Stimulated activated CD4-positive, alpha-beta T cell treated with anti-CD3 and anti-CD28 coated beads, Interleukin-15, amount 100 ng/mL, for 1 hour (primary cell): ENCODE measurements at places on chromosomes 6 and 20.

DNA sequence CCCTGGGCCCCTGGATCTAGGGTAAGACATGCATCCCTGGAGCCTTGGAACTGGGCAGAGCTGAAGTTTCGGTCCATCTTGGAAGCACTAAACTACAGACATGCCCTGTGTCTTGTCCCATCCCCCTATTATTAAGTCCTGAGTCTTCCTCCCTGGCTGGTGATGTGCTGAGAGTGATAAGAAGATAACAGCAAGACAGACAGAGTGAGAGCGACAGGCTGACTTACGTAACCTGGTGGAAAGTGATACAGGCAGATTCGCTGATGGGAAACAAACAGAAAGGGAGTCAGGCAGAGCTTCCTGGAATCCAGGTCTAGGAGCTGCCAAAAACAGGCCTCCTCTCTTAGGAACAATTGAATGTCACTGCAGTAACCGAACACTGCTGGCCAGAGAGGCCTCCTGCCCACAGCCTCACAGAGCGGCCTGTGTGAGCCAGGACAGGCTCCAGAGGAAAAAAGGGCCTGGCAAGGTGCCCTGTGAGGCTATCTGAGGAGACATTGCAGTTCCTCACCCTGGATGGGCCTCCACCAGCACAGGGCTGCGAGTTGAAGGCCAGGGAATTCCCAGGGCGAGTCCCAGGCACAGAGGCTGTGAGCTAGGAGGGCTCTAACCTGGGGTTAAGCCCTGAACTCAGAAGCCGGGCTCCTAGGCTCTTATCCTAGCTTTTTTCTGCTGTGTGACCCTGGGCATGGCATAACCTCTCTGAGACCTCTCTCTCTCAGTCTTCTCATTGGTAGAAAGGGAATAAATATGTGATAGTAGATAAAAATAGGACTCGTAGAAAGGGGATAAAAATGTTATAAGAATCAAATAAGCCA, 34.2 kb upstream of the B4GALT5 start:
- DNase-seq: no peak

DNA sequence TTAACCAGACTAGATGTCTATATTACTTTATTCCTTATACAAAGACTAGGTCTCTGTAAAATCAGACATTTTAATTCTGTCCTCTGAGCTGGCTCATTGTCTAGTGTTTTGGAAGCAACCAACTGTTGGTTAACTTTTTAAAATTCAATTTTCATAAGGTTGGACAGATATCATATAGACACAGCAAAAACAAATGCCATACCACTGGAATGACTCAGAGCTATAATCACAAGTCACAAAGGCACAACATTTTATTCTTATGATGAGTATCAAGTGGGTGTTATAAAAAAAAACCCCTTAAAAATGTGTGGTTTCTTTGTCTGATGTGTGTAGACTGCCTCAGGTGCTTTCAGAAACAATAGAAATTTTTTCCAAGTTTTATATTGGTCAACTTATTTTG, 296.2 kb upstream of the MARCKS start:
- DNase-seq: no peak

DNA sequence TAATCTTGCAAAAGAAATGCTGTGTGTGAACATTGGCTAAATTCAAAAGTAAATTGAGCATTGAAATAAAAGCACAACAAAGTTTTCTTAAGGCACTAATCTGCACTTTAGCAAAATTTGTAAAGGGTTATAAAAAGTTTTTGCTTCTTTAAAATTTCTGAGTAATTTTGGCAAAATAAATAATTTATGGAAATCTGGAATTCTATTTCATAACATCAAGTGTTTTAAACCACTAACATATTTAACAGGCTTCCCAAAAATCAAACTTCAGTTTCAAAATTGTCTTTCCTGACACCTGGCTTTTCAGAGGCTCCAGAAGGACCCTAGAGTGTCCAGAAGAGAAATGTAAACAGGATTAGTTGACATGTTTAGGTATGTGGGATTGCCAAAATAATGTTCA, 4.5 kb upstream of the RNGTT start:
- no peak for DNase-seq

- no peak for DNase-seq
These were observed 144.9 kb downstream of the WDR27 start for GRCh38 chr6:169556758-169557548.
